Osteoblast (primary cell): ENCODE measurements at places on chromosomes 11 and 22. TPM values are rescaled to one million over a fixed set of nuclear protein-coding genes. Genes with fewer than 3 reads are reported as not detected.
A peak's percentile ranks its signal among the peaks of the same experiment; 100 is the strongest.

DNA sequence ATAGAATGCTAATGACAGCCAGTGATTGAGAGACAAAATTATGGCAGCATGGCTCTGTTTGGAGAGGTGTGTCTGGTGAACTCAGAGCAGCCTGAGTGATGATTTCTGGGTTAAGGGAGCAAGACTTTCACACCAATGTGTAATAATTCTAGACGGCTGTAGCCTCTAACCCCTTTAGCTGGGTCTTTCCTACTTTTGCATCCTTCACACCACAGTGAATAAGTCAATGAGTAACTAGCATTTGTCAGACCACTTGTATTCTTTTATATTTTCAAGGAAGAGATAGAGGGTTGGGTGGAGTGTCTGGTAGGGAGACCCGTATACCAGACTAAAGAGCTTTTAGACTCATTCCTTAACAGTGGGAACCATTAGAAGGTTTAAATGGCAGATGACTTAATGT, 50.4 kb downstream of the ATXN10 start:
- DNase-seq: no peak
- H3K27me3 ChIP-seq: no peaks in the 10 kb centered on the region
- no peak overlapping the region for H3K4me3 ChIP-seq
- peaks cover 31% of the 10 kb centered on the region for H3K4me1 ChIP-seq
- H3K27ac ChIP-seq: no peak overlapping the region

DNA sequence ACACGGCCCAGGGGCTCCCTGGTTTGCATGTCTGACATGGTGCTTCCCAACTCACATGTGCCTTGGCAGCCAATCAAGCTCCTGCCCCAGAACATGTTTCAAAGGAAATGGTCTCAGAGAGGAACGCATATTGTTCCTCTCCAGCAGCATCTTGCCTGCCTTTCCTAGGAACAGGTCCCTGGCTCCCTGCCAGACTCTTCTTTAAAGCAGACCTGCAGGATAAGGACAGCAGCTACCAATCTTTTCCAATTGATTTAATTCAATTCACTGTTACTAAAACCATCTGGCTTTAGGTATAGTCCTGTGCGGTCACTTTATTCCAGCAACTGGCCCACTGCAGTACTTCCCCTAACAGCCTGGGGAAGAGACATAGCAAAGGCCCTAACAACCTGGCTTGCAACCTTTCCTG, 79.9 kb downstream of the AMBRA1 start:
- H3K36me3 ChIP-seq: no peaks in the 10 kb centered on the region
- H3K27ac ChIP-seq: no peak overlapping the region
- no peak for DNase-seq
- no peaks in the 10 kb centered on the region for H3K27me3 ChIP-seq
- no peak overlapping the region for H3K4me3 ChIP-seq

DNA sequence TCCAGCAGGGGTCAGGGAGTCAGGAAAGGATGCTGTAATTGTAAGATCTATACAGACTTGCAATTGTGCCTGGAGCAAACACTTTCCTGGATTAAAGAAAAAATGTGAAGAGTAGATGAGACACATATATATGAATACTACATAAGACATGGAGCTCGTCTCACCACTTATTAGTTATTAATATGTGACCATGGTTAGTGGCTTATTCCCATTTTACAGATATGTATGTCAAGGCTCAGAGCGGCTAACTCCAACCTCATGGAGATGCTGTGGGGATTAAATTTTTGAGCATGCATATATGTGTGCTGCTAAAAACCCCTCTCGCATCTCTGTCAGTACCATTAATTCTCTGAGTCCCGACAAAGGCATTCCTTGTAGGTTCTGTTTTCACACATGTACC, 125.7 kb downstream of the SLC1A2 start:
- H3K4me3 ChIP-seq: no peak overlapping the region
- no peak overlapping the region for H3K27ac ChIP-seq
- no peaks in the 10 kb centered on the region for H3K36me3 ChIP-seq
- DNase-seq: no peak
- H3K4me1 ChIP-seq: peaks cover 17% of the 10 kb centered on the region
- no peaks in the 10 kb centered on the region for H3K27me3 ChIP-seq

DNA sequence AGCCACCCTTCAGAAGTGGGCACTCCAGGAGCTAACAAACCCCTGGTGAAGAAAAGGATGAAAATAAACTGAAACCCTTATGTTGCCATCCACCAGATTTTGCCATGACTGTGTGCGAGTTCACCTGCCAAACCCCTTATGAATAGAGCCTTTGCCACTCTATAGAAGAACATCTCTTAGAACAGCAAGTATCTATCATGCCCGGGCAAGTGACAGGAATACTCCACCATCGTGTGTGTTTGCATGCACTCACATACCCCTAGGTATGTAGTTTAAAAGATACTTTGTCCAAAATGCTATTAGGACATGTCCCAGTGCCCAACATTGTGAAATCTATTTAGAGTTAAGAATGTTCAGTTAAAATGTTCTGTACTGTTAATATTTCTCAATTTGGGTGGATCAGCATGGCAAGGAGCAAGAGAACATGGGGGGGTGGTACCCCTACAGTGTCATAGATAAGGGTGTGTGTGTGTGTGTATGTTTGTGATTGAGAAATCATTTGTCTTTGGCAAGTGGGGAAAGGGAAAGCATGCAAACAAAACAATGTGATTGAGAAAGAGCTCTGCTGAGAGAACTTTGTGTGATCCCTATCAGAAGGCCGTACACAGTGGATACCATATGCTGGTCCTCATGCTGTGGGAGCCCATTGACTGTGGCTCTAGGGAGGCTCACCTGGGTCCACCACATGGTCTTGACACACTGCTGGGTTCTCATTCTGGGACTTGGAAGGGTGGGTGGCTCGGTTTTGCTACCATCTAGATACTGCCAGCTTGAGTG, 94.9 kb downstream of the ZBTB16 start:
- peak; percentile 51 for DNase-seq
- no peak overlapping the region for H3K4me3 ChIP-seq
- H3K27ac ChIP-seq: no peak overlapping the region
- peaks cover 1% of the 10 kb centered on the region for H3K4me1 ChIP-seq
- H3K36me3 ChIP-seq: no peaks in the 10 kb centered on the region

DNA sequence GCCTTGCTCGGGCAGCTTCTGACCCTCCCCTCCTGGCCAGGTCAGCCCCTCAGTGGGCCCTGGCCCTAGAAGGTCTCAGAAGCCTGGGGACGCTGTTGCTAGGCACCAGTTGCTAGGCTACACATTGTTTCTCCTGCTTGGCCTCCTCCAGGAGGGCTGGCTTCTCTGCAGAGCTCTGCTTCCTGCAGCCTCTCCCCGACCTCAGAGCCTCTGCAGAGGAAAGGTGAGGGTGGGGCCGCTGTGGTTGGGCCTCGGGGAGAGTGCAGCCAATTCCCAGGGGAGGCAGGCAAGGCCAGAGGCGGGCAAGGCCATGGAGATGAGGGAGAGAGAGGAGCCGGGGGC, 27.6 kb upstream of the LRRC10B start:
- no peaks in the 10 kb centered on the region for H3K36me3 ChIP-seq
- no peaks in the 10 kb centered on the region for H3K4me1 ChIP-seq
- H3K4me3 ChIP-seq: no peak overlapping the region
- peak; percentile 85 for DNase-seq

HTR3B gene
- total RNA-seq: not detected in 2 replicates

DNA sequence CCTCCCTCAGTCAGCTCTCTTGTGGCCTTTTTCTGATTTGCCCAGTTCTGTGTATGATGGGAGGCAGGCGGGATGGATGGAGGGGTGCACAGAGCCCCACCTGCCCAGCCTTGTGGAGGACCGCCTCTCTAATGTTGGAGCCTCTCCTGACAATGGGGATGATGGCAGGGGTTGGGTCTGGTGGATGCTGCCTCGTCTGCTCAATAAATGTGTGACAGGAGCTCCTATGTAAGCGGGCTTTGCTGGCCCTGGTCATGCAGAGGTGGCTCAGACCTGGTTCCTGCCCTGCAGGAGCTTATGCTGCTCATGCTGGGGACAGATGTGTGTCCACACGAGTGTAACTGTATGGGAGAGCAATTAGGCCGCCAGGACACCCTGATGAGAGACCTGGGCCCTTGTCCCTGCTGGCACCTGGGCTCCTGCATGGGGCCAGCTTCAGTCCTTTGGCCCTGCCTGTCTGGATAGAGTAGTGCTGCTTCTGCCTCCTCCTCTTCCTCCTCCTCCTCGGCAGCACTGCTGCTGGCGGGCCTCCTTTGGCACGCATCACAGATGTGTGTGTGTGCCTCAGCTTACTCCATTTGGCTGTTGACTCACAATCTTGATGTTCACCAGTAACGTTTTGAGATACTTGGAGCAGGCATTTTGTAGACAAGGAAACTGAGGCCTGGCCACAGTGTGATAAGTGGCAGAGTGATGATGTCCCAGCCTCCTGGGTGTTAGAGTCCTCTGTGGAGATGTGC, 131.0 kb downstream of the TBC1D22A start:
- no peak overlapping the region for H3K27ac ChIP-seq
- H3K4me1 ChIP-seq: no peaks in the 10 kb centered on the region
- no peak overlapping the region for H3K4me3 ChIP-seq
- no peak for DNase-seq
- H3K27me3 ChIP-seq: no peaks in the 10 kb centered on the region

SPTBN2 gene
- 0.88 and 2.2 TPM in 2 replicates for total RNA-seq

DNA sequence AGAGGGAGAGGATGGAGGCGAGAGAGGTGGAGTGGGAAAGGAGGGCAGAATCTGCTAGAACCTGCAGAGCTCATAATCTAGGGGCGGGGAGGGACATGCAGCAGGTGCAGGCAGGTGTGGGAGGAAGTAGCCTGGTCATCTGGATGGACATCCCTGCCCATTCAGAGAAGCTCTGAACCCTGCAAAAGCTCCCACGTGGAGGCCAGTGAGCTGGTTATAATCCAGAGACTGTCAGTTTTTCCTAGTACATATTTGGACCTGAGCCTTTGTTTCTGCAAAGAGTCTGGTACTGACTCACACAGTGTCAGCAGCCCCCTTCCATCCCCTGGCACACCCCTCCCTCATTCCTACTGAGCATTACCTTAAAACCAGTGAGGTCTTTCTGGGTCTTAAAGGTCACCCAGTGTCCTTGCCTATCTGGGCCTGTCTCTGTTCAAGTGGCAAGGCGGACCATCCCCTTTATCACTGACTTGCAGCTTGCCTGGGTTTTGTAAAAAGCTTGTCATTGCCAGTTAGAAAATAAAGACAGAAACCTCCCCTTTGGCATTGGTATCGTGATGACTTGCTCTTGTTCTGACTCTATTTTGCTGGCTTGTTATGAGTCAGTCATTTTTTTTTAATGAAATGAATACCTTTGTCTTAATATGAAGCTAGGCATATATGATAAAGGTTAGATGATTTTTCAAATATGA, 26.1 kb downstream of the PTPRJ start:
- no peaks in the 10 kb centered on the region for H3K27me3 ChIP-seq
- peak overlapping the region; percentile 15 for H3K4me3 ChIP-seq
- peak overlapping the region; percentile 76 for H3K27ac ChIP-seq
- DNase-seq: peak; percentile 93
- H3K4me1 ChIP-seq: peaks cover 45% of the 10 kb centered on the region
- no peaks in the 10 kb centered on the region for H3K36me3 ChIP-seq
